ENCODE measurements at places on chromosomes 11 and 22.

DNA sequence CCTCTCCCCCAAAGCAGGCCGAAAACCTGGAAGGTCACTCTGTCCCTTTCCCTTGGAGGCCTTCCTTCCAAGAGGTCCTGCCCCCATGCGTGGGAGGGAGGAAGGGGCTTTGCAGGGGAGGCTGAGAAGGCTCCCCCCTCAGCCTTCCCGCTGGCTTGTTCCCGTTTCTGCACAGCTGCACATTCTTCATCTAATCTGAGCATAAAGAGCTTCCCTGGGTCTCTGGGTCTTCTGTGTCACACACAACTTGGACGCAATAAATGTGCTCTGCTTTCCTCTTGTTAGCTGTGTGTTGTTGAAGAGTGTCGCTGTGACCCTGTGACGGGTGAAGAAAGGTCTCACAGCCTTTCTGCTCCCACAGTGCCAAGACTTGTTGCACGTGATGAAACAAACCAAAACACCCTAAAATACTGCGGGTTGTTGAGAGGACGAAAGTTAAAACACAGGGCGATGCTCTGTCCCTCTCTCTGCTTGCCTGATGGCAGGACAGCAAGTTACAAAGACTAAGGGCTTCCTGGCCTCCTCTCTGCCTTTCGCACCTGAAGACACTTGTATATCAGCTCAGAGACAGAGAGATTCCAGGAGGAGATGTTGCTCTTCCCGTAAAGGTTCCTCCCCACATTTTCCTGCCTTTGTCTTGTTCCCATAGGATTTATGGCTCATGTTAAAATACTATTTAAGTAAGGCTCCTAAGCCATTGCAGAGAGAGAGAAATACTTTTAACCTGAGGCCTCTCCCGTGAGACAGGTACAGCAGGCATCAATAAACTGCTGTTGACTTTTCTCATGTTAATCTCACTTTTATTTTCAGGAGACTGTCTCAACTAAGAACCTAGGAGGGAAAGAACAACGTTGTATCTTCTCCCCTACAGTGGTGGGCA is 15.4 kb upstream of the IFITM3 start:
- DNase-seq = no peak

GRCh38 chr11:6260207-6260726 is 629 bp downstream of the CCKBR start:
- DNase-seq = no peak

DNA sequence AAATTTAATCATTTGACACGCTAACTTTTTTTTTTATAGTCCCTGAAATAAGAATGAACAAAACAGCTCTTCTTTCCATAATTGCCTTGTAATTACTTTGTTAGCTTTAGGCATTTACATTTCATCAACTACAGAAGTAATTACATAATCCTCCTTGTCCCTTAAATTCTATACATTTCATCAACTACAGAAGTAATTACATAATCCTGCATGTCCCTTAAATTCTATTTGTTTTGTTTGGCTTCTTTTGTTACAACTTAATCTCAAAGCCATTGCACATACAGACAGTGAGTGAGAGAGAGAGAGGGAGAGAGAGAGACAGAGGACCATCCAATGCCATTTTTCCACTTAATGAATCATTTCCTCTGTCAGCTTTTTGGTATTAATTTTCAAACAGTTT is 873.2 kb downstream of the METTL15 start:
- DNase-seq = no peak

DNA sequence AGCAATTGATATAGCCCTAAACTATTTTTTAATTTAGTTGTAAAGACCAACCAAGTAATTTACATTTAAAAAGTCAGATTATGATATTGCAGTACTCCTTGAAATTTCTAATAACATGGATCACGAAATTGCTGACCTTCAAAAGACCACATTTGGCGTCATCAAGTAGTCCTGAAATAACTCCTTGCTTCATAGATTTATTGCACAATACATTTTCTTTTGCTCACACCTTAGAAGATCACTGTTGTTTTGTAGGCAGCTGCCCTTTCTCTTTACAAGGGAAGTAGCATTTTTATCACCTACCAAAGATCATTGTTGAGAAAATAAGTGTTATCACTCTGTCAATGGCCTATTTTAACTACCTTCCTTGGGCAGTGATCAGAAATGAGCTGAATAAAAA is 815.8 kb downstream of the METTL15 start:
- no peak for DNase-seq

- no peak for DNase-seq
Measured at GRCh38 chr11:94519478-94520084, 7.3 kb downstream of the C11orf97 start.

- DNase-seq = no peak
Measured at GRCh38 chr11:120432056-120433018, 79.2 kb upstream of the GRIK4 start.

GRCh38 chr11:93528757-93529645 is 14.2 kb downstream of the SMCO4 start:
- peak; percentile 42 for DNase-seq

GRCh38 chr22:35627267-35628041 is 10.3 kb upstream of the MB start:
- no peak for DNase-seq

DNA sequence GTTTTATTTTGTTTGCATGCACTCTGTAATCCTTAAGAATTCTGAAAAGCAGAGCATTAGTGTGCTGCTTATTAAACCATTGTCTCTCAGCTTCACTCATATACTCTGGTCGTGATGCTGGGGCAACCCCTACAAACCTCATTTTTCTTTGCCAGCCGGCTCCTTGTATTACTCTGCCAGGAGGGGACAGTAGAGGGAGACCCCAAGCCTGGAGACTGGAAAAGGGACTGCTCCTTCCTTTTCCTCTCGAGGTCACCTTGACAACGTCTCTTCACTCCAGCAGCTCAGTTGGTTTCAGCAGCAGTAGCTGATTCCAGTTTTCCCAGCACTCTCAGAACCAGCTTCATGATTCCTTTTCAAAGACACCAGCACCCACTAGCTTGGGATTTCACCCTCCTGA is 2.8 kb upstream of the JHY start:
- no peak for DNase-seq

DNA sequence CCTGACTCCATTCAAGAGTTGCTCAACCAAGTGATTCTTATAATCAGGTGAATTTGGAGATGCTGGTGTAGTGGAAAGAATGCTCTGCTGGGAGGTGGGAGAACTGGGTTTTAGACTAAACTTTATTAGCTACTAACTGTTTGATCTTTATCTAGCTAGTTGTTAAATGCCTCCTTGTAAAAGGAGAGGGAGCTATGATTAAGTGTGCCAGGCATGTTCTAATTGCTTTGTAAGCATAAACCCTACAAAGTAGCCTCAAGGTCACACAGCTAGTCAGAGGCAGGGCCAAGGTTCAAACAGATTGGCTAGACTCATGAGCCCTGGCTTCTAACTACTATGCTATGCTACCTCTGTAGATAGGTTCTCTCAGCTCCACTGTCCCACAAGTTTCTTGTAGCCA is 105.5 kb downstream of the NXPE2 start:
- no peak for DNase-seq

DNA sequence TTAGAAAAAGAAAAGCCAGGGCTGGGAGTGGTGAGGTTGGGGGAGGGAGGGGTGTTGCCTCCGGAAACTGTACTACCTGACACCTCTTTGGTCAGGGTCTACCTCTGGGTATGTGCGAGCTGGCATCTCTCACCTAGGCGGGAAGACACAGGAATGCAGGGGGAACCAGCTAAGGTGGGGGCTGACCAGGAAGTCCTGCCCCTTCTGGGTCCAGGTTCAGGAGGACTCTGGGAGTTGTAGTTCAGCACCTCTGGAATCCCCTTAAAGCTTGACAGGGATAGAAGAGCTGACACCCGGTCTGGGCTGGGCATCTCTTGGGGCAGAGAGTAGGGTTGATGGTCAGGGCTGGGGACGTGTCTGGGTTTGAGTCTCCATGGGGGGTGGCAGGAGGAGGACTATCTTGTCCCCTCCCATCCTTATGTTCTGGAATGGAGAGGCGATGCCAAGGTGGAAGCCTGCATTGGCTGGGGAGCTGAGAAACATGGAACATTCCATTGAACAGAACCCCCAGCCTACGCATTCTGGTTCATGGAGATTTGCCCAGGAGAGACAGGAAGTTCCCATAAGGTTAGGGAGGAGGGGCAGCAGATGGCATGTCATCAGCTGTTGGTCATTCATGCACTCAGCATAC is 2.1 kb upstream of the KIAA1671 start:
- no peak for DNase-seq

DNA sequence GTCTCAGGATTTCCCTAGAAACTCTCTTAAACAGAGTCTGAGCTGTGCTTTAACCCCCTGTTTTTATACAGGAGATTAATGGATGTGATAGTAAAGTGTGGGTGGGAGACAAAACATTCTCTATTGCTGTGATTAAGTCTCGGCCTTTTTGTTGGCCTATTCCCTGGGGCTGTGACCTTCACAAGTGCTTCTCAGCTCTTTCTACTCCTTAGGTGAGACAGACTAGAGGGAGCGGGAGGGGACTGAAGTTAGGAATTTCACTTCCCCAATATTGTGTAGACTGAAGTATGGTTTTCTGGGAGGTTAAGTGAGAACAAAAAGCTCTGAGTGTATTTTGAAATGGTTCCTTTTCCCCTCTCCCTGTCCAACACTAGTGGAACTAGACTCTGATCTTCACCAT is 29.8 kb upstream of the OR8B8 start:
- no peak for DNase-seq

DNA sequence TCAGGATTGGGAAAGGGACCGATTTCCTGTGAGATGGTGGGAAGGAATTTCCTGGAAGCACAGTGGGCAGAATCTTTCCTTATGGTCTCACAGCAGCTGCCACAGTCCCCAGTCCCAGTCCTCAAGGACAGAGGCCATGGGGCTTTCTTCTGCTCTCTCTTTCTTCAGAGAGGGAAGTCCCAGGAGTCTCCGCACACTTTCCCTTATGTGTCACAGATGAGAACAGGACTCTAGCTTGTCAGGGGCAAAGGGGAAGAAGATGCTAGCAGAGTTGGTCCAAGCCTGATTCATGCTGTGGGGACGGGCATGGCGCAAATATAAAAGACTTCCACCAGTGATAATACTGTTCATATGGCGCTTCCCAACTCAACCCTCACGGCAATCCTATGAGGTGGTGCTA is 7.5 kb upstream of the PPFIA1 start:
- DNase-seq = no peak

DNA sequence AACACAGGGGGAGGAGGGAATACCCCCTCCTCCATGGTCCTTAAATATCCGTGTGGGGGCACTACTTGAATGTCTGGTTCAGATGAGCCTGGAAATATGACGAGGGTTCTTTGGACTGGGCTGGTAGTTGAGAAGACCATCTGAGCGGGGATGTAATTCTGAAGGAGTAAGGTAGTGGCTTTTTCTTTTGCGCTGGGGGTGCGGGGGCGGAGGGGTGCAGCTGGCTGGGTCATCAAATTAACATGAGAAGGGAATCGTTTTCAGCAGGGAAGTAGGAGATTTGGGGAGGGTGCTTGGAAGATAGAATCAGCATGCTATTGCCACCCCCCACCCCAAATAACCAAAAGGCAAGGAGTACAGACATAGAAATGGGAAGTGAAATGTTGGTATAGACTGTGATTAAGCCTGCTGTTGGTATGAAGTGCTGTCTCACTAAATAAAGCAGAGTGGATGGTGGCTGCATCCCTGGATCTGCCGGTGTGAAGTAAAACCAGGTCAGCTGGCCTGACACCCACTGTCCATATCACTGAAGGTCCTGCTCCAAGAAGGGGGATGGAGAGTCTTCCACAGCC is 121.9 kb upstream of the HSD17B12 start:
- DNase-seq = no peak

DNA sequence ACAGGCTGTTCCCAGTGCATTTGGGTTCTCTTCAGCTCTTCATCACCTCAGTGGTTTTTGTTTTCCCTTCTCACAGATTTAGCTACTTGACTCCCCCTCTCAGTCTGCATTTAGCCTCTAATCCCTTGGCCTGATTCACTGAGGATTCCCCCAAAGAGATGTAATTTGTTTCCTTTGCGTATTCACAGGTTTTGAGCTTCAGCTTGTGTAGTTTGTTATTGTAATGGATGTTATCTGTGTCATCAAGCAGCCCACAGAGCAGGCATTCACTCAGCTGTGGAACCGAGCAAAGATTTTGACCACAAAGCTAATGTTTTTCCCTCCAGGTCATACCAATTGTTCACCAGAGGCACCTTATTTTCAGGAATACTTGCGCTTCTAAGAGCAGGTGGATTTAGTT is 6.4 kb upstream of the ME3 start:
- DNase-seq = no peak

DNA sequence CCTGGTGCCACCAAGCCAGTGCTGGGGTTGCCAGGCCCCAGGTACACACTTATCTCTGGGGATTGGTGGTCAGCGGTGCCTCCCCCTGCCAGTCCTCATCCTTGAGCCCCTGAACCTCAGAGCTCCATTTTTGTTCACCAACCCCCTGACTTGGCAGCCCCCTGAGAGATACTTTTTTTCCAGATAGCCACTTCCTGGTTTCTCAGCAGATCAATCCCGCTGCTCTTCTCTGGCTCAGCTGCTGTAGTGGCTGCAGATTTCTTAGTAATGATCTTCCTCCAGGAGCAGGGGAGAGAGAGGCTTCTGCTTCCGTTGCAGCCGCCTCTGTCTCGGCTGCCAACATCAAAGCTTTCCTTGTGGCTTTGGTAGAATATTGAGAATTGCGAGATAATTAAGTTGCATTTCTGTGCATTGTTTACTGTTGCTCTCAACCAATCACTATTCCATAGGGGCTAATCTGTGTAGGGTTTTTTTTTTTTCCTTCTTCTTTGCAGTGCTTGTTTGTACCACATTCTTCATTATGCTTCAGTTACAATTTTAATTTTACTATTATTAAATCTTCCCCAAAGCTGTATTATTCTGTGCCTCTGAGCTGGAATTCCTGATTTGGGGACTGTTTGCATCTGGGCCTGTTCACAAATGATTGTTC is 92.1 kb downstream of the PKNOX2 start:
- no peak for DNase-seq

DNA sequence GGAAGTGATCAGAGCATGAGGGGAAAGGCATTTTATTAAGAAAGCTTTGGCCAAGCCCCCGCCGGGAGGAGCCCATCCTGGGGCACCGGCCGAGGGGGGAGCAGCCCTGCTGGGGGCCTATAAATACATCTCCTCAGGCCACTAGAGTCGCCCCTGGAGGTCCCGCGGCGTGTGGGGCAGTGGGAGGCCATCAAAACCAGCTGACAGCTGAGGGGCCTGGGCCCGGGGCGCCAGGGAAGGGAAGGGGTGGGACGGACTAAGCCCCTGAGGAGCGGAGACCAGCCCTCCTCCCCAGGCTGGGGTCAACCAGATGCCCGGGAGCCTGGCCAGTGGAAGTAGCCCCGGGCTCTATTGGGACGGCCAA is 13.1 kb downstream of the SCARF2 start:
- DNase-seq = no peak

DNA sequence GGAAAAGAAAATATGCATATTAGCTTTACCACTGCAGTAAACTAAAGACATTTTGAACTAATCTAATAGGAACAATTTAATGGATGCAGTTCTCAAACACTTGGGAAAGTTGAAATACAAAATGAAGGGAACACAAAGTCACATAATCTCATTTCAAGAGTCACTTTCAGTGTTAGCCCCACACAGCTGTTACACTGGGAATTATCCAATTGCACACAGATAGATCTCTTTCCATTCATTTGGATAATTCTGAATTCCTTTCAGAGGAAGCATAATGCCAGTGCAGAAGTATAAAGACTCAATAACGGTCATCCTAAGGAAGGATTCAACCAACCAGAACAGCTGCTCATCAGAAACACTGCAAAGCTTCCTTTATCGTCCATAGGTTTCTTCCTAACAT is 173.3 kb downstream of the GRIA4 start:
- no peak for DNase-seq
